ENCODE measurements at places on chromosomes 7 and 10. TPM values are rescaled to one million over a fixed set of nuclear protein-coding genes. Genes with fewer than 3 reads are reported as not detected.

DNA sequence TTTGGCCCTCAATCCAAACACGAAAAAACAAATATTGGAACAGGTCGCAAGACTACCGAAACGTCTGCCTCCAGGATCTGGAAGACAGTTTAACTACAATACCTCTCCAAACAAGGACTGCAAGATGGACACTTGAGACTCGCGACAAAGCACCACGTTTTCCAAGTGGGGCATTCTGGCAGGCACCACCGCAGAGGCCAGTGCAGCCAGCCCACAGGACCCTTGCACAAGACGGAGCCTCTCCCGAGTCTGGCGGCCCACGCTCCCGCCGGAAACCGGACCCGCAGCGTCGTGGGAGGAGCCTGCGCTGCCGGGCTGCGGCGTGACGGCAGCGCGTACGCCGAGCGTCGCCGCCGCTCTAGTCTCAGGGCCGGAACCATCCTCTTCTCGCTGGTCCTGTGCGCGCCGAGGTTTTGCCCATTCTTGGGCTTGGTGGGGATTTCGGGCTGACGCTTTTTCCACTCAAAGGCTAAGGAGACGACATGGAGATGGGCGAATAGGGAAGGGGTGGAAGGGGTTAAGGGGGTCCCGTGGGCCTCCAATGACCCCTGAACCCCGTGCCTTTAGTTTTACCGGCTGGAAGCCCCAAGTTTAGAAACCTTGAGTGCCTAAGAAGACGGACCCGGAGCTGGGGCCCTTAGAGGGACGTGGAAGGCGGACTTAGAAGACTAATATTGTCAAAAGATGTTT is at the start of gene ORC5:
Gene ORC5, minus strand, starts transcription at position 283 of the 690 bp plus-strand sequence. Its CDS starts 109 bp downstream, at position 174.
- DNase-seq, result peak; percentile 86

Gene OR2A42
- total RNA-seq, result not detected

GRCh38 chr7:122719010-122719578 is 16.4 kb upstream of the RNF148 start:
- no peak for DNase-seq

GRCh38 chr7:111132833-111133232 is 41.9 kb downstream of the LRRN3 start:
- no peak for DNase-seq

DNA sequence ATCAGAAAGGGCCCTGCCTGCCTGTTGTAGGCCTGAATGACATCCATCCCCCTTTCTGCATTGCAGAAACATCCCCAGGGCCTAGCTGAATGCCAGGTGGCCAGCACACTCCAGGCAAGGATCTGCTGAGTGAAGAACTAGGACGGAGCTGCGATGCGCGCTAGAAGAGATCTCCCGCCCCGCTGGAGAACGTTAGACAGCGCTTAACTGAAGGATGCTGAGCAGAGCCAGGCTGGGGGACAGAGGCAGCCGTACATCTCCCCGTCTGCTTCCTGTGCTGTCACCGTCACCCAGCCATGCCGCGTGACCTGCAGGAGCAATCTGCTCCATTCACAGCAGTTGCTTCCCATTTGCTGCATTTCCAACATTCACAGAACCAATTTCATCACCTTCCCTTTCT is 73.3 kb downstream of the FAM53B start:
- DNase-seq, result no peak

- DNase-seq, result no peak
Measured at GRCh38 chr10:49446031-49446430, 50.1 kb upstream of the DRGX start.

- no peak for DNase-seq
Measured at GRCh38 chr10:62796896-62797295, 7.6 kb upstream of the ADO start.

DNA sequence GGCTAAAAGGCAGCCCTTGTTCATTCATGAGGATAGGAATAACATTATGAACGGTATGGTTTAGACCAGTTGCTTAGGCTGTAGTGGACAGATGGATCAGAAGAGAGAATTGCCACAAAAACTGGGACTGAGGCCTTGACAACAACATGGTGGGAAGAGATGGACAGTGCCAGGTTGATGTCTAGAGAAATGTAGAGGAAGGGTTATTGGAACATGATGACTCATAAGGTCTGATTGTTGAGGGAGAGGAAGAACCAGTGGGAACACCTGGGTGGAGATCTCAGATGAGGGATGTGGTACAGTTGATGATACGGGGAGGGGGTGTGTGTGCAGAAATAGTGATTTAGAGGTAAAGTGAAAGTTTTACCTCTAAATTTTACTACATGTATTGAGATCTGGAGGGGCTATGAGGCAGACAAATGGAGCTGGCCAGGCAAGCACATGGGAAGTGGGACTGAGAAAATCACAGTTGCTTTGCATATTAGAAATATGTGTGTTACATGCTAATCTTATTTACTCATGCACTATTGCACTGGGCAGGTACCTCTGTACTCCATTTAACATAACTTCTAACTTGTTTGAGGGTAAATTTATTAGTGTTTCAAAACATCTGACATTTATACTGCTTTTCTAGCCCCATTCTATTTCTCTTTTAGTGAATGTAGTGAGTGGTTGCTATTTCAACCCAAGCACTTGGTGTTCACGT is 65.6 kb downstream of the PLCE1 start:
- no peak for DNase-seq

DNA sequence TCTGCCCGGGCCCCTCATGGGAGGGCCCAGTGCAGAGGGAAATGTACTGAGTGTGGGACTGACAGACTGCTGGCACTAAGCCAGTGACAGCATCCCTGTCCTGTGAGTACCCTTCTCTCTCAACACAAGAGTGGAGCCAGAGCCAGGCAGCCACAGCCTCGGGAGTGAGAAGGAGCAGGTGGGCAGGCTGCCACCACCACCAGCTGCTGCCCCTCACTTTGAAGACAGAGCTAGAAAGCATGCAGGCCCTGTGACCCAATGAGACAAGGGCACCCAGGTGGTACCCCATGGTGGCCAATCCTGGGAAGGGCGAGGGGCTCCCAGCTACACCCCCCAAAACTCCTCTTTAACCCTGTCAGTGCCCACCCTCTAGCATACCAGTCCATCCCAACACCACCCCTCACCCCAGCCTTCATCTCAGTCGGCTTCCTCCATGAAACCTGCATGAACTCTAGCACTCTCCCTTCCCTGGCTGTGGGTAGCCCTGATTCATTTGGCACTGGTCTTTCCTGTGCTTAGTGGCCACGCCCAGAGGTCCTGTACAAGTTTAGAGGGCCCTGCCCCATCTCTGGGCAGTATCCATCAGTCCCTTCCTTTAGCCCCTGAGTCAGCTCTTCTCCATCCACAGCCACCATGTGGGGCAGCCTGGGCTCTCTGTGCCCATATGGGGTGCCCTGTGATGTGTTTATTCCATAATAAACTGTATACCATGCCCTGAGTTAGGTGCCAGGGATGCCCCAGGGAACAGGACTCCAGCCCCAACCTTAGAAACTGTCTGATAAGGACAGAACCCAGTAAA is 207.0 kb upstream of the ZMIZ1 start:
- DNase-seq, result no peak

Gene ANLN
- 46.6 TPM for total RNA-seq

- DNase-seq, result no peak
Measured at GRCh38 chr10:15236340-15236739, 67.8 kb upstream of the NMT2 start.

Gene SPDYE2B
- total RNA-seq, result not detected

Gene MARCHF5
- total RNA-seq, result 29.1 TPM

DNA sequence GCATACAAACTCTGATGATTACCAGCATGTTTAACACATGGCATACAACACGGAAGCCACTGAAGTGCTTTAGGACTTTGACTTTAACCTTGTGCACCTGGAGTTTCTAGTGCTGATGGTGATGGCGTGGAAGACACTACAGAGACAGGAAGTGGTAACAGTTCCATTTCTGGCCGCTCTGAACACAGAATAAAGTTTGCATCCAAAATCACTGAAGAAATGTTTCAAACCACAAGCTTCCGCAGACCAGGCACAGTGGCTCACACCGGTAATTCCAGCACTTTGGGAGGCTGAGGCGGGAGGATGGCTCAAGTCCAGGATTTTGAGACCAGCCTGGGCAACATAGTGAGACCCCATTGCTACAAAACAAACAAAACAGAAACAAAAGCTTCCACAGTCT is 40.3 kb upstream of the TNPO3 start:
- peak; percentile 24 for DNase-seq

DNA sequence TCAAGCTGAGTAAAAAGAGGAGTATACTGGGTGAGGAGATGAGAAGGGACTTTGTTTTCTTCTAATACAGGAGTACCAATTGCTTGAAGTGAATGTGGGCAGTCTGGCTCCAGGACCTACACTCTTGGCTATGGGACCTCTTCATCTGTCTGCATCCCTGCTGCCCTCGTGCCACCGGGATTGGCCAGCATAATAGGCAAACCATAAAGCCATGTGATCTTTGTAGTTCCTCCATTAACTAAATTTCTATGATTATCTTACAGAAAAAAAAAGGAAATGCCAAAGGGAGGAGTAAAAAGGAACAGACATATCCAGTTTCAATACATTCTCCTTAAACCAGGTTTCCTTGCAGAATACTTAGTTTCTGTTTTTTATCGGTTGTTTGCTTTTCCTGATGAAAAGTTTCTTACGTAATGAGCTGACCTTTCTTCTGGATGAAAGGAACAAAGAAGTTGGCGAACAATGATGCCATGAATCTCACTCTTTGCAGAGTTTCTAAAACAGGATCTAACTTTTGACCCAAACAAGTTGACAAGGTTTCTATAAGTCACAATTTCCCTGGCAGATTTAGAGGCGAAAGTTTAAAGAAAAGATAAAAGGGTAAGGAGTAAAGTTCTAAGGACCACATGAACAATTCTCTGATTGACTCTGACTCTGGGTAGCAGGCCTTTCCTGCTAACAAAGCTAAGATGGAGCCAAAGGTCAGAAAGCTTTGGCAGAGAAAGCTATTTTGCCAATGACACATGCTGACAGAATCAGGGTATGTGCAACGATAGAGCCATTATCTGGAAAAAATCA is 54.1 kb downstream of the LAMB1 start:
- no peak for DNase-seq

Gene CALHM3
- not detected for total RNA-seq

DNA sequence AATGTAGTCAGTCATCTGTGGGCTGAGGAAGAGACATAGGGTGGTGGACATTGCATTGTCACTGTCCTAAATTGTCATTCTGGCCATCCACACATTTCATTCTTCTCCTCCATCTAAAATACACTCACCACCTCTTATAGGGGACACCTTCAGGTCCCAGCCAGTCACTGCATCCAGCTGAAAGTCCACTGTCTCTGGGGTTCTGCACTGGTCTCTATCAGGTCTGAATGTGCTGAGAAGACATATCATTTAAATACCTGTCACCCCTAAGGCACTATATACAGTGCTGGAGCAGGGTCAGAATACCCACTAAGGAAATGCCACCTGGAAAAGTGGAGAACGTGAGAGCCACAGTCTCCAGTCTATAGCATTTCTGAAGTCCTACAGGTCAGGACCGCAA is 29.6 kb downstream of the SH2D4B start:
- no peak for DNase-seq

Gene CCDC172
- not detected for total RNA-seq

- no peak for DNase-seq
Measured at GRCh38 chr10:94225589-94225988, 137.2 kb downstream of the NOC3L start.

DNA sequence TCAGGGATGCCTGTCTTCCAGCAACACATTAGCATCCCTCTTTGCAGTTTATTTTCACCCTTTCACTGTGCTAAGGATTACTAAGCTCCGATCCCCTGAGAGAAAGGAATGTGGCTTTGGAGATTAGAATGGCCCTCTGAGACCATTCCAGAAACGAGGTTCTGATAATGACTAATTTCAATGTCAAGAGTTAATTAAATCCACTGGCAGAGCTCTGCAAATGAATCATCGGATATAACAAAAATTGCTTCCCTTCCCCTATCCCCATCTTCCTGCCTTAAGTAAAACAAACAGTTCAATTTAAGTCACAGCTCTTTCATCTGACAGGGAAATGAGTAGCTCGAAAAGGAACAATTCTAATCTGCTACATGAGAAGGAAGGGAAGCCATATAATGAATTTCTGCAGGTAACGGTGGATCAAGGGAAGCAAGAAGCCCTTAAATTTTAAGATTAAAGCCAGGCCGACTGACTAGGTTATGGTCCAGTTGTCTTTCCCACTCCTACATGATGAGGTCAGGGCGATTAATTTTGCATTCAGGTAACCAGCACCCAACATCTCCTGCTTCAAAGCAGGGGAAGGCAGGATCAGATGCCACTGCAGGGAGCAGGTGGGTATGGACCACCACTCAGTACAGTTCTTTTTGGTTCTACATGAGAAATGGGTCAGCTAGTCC is 50.5 kb downstream of the MALSU1 start:
- DNase-seq, result no peak

DNA sequence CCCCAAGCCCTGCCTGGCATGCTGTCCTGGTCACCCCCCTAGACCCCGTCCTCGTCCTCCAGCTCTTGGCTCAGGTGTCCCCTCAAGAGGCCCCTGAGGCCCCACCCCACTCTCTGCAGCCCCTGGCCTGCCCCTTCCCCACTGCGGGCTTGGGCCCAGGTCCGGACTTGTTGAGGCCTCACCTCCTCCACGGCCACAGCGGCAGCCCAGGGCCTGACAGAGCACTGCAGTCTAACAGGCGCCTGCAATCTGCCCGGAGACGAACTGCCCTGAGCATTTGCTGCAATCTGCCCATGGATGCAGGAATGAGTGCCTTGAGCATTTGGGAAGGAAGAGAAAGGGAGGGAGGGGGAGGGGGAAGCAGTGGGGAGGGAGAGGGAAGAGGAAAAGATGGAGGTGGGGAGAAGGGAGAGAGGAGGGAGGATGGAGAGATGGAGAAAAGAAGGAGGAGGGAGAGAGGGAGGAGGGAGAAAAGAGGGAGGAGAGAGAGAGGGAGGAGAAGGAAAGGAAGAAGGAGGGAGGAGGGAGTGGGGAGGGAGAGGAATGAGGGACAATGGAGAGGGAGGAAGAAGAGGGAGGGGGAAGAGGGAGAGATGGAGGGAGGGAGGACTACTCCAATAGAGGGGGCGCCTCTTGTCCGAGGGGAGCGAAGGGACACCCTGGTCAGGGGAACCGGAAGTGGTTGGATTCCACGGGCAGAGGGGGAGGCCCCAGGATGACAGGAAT is 73.9 kb downstream of the PDGFA start:
- DNase-seq, result no peak

Gene DOCK1
- 0.29 TPM for total RNA-seq

- DNase-seq, result no peak
Measured at GRCh38 chr7:144407266-144407931, 3.9 kb upstream of the NOBOX start.

- peak; percentile 14 for DNase-seq
Measured at GRCh38 chr7:143507094-143507518, 29.4 kb downstream of the TAS2R41 start.

Gene HOXA9
- not detected for total RNA-seq

Gene OIT3
- not detected for total RNA-seq

Gene GRID1
- total RNA-seq, result not detected

DNA sequence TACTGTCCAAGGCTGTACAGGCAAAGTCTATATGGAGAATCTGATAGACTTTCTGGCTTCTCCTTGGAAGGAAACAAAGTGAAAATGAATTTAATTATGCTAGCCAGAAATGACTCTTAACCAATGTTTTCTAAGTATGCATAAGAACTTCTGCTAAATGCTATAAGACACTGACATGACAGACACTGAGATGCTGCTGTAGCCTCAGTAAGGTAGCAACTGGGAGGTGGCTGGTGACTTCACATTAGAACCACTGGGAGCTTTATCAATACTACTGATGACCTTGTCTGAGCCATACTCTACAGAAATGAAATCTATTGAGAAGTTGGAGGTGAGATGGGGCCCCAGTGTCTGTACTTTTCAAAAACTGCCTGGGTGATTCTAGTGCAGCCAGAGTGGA is 188.6 kb downstream of the ZNF365 start:
- no peak for DNase-seq

Measured in activated CD4-positive, alpha-beta memory T cell treated with anti-CD3 and anti-CD28 coated beads for 36 hours (primary cell).